ENCODE measurements at places on chromosomes 3 and 15. TPM values are rescaled to one million over a fixed set of nuclear protein-coding genes. Genes with fewer than 3 reads are reported as not detected.

GRCh38 chr3:89488800-89489580 lies 381.6 kb downstream of the EPHA3 start:
- no peak overlapping the region for H3K27ac ChIP-seq
- no peaks in the 10 kb centered on the region for H3K36me3 ChIP-seq
- no peak for DNase-seq
- no peaks in the 10 kb centered on the region for H3K27me3 ChIP-seq
- H3K4me3 ChIP-seq, result no peak overlapping the region

- H3K36me3 ChIP-seq, result no peaks in the 10 kb centered on the region
- no peaks in the 10 kb centered on the region for H3K4me1 ChIP-seq
- DNase-seq, result no peak
- H3K27me3 ChIP-seq, result peaks cover 6% of the 10 kb centered on the region
Measured at GRCh38 chr3:135807879-135808278, 157.6 kb upstream of the PPP2R3A start.

DNA sequence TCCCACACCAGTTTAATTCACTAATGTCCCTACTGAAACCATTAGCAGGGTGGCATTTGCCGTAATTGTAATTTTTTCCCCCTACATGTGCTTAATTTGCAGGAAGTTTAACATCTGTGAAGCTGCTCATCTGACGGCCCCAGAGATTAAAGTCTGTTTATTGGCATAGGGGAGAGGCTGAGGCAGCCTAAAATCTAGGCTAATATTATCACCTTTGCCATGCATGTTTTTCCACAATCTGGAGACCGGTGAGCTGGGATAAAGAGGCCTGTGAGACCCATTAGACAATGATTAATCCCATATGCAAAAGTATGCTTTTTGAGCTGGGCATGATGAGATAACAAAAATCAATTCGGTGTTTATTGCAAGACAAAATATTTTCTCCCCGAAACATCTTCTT lies 561.2 kb upstream of the ALCAM start:
- H3K36me3 ChIP-seq, result no peaks in the 10 kb centered on the region
- no peak overlapping the region for H3K4me3 ChIP-seq
- no peaks in the 10 kb centered on the region for H3K4me1 ChIP-seq
- H3K27me3 ChIP-seq, result no peaks in the 10 kb centered on the region

- H3K27ac ChIP-seq, result no peak overlapping the region
- no peak for DNase-seq
- no peaks in the 10 kb centered on the region for H3K4me1 ChIP-seq
- no peaks in the 10 kb centered on the region for H3K27me3 ChIP-seq
Measured at GRCh38 chr3:144237351-144237750, 265.7 kb downstream of the DIPK2A start.

- H3K36me3 ChIP-seq, result no peaks in the 10 kb centered on the region
- 0 out of 2 replicates have a peak, but pooled peaks cover 3% of the 10 kb centered on the region for H3K4me1 ChIP-seq
- no peak overlapping the region for H3K27ac ChIP-seq
- no peak for DNase-seq
- 0 out of 2 replicates have a peak, but pooled peaks cover 4% of the 10 kb centered on the region for H3K27me3 ChIP-seq
- H3K4me3 ChIP-seq, result no peak overlapping the region
Measured at GRCh38 chr3:186038360-186038759, 70.5 kb downstream of the ETV5 start.

DNA sequence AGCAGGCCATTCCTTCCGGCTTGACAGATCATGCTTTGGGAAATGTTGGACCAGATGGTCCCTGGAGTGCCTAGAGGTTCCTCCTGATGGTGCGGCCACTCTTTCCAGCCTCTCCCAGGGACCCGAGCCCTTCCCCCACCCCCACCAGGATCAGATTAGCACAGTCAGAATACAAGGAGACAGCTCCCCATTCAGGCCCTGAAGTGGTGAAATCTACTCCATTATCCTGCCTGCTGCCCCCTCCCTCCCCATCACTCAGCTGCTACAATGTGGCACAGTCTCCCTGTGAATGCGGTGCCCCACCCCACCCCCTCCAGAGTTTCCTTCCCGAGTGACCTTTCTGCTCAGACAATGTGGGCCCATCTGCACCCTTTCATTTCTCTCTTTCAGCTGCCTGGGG lies 29.4 kb downstream of the RNU5B-1 start:
- H3K27me3 ChIP-seq, result peaks cover 1% of the 10 kb centered on the region
- DNase-seq, result no peak
- no peaks in the 10 kb centered on the region for H3K36me3 ChIP-seq
- H3K4me1 ChIP-seq, result no peaks in the 10 kb centered on the region
- no peak overlapping the region for H3K4me3 ChIP-seq

- no peak overlapping the region for H3K27ac ChIP-seq
- no peak overlapping the region for H3K4me3 ChIP-seq
Measured at GRCh38 chr3:128624526-128625138, 26.0 kb downstream of the RPN1 start.

DNA sequence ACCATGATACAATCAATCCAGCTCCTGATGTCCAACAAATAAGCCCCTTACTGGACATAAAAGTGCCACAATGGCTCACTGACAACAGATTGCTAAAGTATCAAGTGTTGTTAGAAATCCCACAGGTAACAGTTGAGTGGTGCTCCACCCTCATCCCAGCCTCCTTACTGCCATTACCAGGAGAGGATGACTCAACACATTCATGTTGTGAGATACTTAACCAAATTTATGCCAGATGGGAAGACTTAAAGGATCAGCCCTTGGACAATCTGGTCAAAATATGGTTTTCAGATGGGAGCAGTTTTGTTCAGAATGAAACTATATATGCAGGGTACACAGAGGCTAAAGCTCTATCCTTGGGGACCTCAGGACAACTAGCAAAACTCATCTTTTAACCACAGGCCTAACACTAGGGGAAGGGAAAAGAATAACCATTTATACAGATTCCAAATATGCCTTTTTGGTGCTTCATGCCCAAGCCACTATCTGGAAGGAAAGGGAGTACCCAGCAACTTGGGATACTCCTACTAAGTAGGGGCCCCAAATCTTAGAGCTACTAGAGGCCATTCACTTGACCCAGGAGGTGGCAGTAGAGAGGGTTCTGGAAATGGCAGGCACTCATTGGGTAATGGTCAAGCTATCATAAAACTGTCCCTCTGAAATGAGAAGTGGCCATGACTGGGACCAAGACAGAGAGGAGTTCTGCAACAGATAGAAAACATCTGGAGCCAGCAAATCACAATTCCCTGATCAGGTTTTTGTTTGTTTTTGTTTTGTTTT lies 6.9 kb upstream of the ZNF662 start:
- H3K27me3 ChIP-seq, result no peaks in the 10 kb centered on the region
- H3K4me1 ChIP-seq, result no peaks in the 10 kb centered on the region
- no peaks in the 10 kb centered on the region for H3K36me3 ChIP-seq
- H3K4me3 ChIP-seq, result no peak overlapping the region
- DNase-seq, result no peak

- H3K36me3 ChIP-seq, result peaks cover 7% of the 10 kb centered on the region
- no peak overlapping the region for H3K27ac ChIP-seq
- no peaks in the 10 kb centered on the region for H3K27me3 ChIP-seq
- H3K4me1 ChIP-seq, result peaks cover 4% of the 10 kb centered on the region
- H3K4me3 ChIP-seq, result no peak overlapping the region
Measured at GRCh38 chr15:74808078-74808839, 4.4 kb upstream of the LMAN1L start.

DNA sequence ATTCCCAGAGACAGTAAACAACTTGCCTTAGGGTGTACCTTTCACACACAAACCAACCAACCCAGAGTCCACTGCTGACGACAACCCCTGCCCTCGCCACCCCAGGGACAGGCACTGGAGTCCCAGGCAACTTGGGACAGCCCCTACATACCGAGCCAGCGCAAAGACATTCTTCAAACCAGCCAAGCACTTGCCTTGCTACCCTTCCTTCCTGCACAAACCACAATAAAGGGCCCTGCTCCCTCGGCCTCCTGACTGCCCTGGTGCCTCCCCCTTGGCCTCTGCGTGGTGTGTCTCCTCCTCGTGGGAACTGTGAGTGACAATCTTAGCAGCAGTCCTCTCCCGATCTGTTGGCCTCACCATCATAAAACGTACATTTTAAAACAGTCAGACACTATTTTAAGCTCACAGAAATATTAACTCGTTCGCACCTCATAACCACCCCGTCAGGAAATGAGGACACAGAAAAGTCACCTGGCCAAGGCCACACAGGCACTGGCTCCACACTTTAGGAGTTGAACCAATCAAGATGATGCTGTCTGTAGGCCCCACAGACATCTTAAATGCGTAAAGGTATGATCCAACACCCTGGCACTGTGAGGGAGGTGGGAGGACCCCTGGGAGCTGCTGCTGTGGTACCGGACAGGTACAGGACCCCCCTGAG lies 113.8 kb downstream of the ADCY5 start:
- H3K27me3 ChIP-seq, result no peaks in the 10 kb centered on the region
- H3K27ac ChIP-seq, result no peak overlapping the region
- H3K36me3 ChIP-seq, result no peaks in the 10 kb centered on the region
- H3K4me3 ChIP-seq, result no peak overlapping the region
- no peak for DNase-seq

GRCh38 chr3:81676706-81677456 lies 84.6 kb downstream of the GBE1 start:
- H3K36me3 ChIP-seq, result no peaks in the 10 kb centered on the region
- H3K27ac ChIP-seq, result no peak overlapping the region
- no peaks in the 10 kb centered on the region for H3K27me3 ChIP-seq
- H3K4me3 ChIP-seq, result no peak overlapping the region
- H3K4me1 ChIP-seq, result no peaks in the 10 kb centered on the region

- peaks cover 8% of the 10 kb centered on the region for H3K36me3 ChIP-seq
- no peak overlapping the region for H3K4me3 ChIP-seq
- peaks cover 11% of the 10 kb centered on the region for H3K4me1 ChIP-seq
- H3K27me3 ChIP-seq, result no peaks in the 10 kb centered on the region
Measured at GRCh38 chr15:41276831-41277230, 45.8 kb downstream of the CHP1 start.

The XCR1 gene
- not detected for total RNA-seq

The ARL13B gene
- 14.8 TPM for total RNA-seq

The ZNF660 gene
- total RNA-seq, result 2.6 TPM

The STX19 gene
- not detected for total RNA-seq

The ARPC4 gene
- total RNA-seq, result 185 TPM

The EXOG gene
- 9.0 TPM for total RNA-seq

The EPHB1 gene
- total RNA-seq, result not detected
